ENCODE measurements at places on chromosomes 2 and 18.

- DNase-seq, result no peak
These were observed 187.1 kb downstream of the NRP2 start for GRCh38 chr2:205869439-205869838.

DNA sequence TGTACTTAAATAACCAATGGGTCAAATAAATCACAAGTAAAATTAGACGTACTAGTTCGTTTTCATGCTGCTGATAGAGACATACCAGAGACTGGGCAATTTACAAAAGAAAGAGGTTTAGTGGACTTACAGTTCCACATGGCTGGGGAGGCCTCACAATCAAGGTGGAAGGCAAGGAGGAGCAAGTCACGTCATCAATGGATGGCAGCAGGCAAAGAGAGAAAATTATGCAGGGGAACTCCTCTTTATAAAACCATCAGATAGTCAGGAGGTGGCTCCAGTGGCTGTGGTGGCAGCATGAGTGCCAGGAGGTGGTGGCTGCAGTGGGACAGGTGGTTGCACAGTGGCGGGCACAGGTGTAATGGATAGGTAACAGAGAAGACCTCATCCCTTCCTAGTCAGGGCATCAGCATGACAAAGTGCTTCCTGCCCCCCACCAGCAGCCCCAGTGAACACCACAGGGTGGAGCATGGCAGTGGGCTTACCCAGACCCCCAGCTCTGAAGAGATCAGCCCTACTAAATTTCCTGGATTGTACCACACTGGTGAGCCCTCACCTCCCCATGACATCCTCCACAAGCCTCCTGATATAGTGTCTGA, 6.9 kb upstream of the CHST10 start:
- DNase-seq, result no peak

GRCh38 chr2:239939736-239940483, 85.2 kb downstream of the NDUFA10 start:
- no peak for DNase-seq

DNA sequence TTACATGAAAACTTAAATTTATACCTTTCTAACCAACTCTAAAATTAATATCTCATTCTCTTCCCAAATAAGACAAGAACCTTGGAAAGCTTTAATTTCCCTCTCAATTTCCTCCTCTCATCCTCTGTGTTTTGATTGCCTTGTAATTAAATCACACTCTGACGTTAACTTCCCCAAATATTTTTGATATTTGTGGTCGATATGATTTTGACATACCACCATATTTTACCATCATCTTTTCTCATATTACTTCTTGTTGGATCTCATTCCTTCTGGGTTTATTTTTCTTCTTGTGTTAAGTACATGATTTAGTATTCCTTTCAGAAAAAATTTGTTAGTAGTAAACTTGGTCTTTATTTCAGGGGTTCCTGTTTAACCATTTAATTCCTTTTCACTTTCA, 69.6 kb downstream of the RDH14 start:
- DNase-seq, result no peak

DNA sequence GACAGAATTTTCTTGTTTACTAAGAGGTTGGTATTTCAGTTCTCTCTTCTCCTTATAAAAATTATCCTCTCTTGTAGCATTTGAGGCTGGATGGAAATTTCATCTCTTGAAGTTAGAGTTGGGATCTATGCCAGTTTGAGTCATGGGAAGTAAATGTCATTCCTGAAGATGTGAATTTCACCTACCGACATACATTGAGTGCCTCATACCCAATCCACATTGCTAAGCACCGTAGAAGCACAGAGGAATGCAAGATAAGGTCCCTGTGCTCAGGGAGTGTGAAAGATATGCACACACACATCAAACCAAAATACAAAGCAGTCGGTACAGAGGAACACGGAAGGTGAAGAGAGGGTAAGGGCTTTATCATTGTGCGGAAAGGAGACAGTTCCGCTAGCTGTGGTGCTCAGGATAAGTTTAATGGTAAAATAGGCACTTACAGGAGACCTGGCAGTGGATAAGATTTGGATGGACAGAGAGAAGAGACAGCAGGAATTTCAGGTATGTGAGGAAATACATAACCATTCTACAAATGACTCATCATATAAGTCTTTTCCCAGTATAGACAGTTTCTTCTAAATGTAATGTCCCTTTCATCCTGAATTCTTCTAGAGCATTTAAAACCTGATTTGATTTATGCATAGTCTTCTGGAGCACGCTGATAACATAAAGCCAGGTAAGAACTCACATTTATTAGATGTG, 205.3 kb upstream of the ST6GAL2 start:
- DNase-seq, result no peak

GRCh38 chr2:39664888-39665591, 677 bp upstream of the TMEM178A start:
- no peak for DNase-seq

GRCh38 chr2:201353116-201353515, 4.0 kb downstream of the FLACC1 start:
- no peak for DNase-seq

DNA sequence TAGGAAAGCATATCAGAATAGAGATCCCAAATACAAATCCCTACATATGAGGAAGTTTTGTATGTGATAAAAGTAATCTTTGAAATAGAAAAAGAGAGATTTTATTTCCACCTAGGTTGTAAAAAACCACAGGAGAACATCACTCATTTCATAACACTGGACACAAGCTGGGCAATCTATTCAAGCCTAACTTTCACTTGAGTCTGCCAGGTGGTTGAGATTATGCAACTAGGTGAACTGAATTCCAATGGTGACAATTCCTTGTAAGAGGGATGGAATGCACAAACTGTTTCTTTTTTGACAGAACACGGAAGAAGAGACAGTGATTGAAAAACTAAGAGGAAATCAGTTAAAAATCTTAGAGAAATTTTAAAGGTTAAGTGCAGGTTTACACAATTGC, 619.6 kb upstream of the TMEFF2 start:
- no peak for DNase-seq

GRCh38 chr2:191202881-191203397, 42.3 kb upstream of the MYO1B start:
- no peak for DNase-seq

DNA sequence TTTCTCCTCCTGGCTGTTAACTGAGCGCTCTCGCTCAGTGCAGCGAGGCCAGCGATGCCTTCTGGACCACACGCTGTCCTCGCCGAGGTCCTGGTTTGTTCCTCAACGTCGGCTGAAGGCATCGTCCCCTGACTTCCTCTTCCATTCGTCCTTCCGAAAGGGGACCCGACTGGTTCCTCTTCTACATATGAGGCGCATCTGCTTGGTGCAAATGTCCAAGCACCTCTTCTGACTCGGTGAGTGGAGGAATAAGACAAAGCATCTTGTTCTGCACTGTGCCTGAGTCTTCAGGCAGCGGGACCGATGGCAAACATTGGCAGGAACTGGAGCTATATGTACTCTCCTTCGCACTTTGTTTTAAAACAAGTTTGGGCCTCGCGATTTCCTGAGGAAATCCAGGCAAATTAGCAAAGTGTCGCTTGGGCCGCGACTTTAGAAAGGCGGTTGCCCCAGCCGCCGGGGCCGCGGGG, 621 bp upstream of the KCNS3 start:
- no peak for DNase-seq

DNA sequence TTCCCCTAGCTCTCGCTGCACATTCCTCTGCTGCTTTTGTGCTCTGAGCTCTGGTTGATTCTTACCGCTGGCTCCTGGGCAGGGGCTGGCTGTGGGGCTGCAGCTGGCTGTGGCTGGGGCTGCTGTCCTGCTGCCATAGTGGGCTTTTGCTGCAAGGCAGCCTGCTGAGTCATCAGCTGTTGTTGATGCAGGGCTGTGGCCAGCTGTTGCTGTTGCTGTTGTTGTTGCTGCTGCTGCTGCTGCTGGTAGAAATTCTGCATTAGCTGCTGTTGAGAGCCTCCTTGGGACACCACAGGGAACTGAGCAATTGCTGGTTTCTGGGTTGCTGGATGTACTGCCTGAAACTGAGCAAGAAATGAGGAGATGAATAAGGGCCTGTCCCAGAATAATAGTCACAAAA, 77.2 kb upstream of the NFU1 start:
- no peak for DNase-seq

Measured in CMK (cell line).